ENCODE measurements at places on chromosomes 5 and 9.

- DNase-seq = no peak
These were observed 5.0 kb downstream of the NSMF start for GRCh38 chr9:137454145-137454596.

GRCh38 chr9:113504725-113505590 lies 41.4 kb downstream of the RGS3 start:
- DNase-seq = no peak

GRCh38 chr5:4199049-4199841 lies 603.6 kb downstream of the IRX1 start:
- no peak for DNase-seq

DNA sequence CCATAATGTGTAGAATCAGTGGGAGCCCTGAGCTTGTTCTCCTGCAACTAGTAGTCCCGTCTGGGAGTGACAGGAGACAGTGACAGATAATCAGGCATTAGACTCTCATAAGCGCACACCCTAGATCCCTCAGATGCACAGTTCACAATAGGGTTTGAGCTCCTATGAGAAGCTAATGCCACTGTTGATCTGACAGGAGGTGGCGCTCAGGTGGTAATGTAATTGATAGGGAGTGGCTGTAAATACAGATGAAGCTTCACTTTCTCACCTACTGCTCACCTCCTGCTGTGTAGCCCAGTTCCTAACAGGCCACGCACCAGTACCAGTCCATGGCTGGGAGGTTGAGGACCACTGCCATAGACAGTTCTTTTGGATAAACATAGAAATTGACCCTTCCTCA lies 188.7 kb downstream of the ROR2 start:
- no peak for DNase-seq
